ENCODE measurements at places on chromosomes 16 and 17.

DNA sequence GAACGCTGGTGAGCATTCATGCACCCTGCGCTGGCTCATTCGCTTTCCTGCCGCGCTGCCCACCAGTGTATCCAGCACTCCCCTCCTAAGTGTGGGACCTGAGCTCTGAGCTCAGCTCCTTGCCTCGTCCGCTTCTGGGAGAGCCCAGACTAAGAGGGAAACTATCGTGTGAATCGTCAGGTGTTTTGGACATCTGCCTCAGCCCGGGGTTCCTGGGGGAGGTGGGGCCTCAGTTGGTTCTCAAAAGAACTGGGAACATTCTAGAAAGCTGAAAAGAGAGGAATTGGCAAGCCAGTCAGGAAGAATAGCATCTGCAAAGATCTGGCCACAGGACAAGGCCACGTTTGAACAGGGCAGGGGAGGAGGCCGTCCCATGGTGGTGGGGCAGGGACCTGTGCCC lies 205.4 kb upstream of the CIBAR2 start:
- DNase-seq: no peak

DNA sequence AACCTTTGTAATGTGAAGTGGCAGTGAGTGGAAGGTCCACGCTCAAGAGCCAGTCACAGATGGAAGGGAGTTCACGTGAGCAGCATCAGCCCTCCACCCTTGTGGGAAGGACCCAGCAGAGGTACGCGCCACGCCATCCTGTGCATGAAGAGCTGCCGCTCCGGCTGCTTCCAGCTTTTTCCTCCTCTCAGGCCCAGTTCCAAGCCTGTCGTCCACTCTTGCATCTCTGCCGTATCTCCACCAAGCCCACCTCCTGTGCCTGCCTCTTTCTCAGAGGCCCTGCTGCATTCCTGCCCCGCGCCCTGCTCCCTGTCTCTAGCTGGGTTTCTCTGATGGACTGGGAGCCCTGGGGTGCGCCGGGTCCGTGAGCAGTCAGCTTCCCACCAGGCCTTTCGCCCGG lies 10.2 kb downstream of the ZC3H18 start:
- no peak for DNase-seq

GRCh38 chr17:56815711-56816110 lies 18.0 kb downstream of the C17orf67 start:
- no peak for DNase-seq

DNA sequence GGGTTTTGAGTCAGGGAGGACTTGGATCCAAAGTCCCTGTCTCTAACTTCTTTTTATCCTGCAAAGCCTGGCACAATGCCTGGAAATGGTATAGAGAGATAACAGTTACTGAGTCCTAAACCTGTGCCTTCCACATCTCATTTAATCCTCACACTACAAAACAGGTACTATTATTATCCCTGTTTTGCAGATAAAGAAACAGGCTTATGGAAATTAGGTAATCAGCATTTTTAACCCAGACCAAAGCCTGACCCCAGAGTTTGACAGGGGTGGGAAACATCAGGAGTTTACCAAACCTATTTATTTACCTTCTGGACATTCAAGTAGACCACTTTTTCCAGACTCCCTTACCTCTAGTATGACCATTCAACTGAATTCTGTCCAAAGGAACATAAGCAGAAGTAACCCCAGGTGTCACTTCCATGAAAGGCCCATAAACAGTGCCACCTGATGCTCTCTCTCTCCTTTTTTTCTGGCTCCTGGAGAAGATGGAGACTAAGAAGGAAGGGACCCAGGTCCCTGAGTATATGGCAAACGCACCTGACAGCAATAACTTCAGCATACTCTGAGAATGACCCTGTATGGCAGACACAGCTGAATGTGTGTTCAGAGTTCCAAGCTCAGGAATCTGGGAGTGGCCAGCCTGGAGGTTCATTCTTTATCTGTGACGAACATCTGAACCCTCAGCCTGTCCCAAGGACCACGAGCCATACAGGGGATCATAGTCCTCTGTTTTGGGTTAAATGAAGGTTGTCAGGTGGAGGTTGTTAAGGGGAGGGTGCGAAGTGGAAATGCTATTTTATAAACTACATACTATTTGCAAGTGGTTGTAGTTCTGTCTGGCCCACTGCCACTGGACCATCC lies 62.7 kb downstream of the HLF start:
- no peak for DNase-seq

- DNase-seq: no peak
These were observed 348.7 kb upstream of the TNRC6C start for GRCh38 chr17:77609553-77610517.

GRCh38 chr17:48439110-48439850 lies 9.3 kb upstream of the SKAP1 start:
- no peak for DNase-seq

DNA sequence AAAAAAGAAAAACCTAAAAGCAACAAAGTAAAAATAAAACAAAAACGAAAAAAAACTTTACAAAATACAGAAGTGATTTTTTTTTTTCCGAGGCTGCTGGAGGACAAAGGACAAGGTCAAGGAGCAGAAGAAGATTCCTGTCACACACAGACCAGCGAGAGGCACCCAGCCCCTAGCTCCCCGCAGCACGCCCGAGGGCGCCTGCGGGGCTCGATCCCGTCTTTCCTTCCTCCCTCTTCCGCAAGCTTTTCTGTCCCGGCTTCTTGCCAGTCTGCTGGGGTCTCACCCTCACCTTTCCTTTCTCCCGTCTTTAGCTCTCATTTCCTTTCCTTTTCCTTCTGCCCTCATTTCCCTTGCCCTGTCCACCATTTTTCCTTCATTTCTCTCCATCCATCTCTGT lies 66.1 kb upstream of the DNAH17 start:
- DNase-seq: no peak

- DNase-seq: no peak
These were observed 360.3 kb upstream of the KIF2B start for GRCh38 chr17:53462393-53462811.

DNA sequence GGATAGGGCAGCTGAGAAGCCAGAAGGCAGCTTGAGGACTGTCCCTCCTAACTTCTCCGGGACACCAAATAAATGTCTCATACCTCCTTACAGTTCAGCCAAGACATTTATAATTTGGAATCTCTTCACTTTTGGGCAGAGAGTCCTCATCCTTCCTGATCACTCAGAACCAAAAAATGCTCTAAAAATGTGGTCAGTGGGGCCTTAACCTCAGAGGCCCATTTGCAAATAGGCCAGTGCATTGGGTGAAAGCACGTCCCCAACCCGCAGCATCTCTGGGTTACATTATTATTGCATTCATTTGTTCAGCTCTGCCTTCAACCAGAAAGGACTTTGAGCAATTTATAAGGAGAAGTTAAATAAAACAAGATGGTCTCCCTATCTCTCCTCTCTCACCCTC lies 112.4 kb upstream of the IRX3 start:
- DNase-seq: no peak

DNA sequence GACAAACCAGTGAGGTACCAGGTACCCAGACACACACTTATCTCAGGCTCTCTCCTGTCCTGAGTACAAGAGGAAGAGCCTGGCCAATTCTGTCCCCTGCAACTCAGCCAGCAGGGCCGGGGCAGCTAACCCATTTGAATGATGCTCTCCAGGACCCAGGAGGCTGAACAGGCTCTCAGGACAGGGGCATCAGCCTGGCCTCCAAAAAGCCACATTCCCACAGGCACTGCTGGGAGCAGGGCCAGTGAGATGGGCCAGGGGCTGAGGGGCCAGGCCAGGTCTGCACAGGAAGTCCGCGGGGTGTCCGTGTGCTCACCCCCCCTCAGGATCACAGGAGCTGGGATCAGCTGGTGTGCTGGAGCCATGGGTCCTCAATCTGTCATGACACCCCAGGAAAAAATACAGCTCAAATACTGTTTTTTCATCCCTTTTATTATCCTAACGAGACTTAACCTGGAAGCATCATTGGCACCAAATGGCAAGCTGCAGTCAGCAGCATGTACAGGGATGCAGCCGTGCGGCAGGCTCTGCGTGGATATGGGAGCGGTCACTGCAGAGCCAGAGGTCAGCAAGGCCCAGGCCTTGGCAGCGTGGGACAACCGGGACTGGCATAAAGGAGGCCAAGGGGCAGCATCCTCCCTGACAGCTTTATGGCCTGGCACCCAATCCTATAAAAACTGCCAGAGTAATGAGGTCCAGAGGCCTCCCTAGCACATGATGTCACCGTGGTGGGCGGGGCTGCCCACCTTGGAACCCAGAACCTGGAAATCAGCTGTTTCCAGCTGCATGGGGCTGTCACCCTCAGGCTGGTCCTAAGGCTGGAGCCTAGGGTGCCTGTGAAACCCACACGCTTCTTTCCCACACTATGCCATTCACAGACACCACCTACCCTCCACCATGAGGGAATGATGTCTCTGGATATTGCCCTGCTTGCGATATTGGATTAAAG lies 276.7 kb downstream of the C16orf95 start:
- DNase-seq: no peak

- DNase-seq: no peak
These were observed 57.7 kb downstream of the SRL start for GRCh38 chr16:4184038-4184702.

GRCh38 chr17:48717367-48718226 lies 4.7 kb downstream of the PRAC1 start:
- DNase-seq: no peak

DNA sequence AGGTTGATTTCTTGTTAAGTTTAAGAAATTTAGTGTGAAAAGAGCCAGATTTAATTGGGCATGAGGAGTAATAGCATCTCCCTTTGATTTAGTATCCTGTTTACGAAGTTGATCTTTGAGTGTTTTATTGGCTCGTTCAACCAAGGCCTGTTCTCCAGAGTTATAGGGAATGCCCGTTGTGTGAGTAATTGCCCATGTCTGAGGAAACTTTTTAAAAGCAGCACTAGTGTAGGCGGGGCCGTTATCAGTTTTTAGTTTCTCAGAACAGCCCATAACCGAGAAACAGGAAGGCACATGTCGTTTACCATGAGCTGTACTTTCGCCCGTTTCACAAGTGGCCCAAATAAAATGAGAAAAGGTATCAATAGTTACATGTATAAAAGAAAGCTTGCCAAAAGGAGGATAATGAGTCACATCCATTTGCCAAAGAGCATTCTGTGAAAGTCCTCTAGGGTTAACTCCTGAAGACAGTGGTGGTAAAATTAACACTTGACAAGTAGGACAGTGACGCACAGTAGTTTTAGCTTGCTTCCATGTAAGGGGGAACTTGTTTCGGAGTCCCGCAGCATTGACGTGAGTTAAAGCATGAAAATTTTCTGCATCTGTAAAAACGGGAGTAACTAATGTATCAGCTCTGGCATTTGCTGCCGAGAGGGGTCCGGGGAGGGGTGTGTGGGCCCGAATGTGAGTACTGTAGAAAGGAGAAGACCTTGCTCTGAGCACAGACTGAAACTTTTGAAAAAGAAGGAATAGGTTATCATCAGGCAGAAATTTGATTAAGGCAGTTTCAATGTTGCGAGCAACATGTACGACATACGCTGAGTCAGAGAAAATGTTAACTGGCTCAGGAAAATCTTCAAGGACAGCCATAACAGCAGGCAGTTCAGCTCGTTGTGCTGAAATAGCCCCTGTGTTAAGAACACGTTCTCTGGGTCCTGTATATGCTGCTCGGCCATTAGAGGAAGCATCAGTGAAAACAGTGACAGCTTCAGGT lies 18.5 kb upstream of the KCTD5 start:
- no peak for DNase-seq

- DNase-seq: no peak
These were observed 10.3 kb downstream of the KRT9 start for GRCh38 chr17:41561554-41561953.

- DNase-seq: no peak
These were observed 11.1 kb downstream of the NR1D1 start for GRCh38 chr17:40089077-40089895.

DNA sequence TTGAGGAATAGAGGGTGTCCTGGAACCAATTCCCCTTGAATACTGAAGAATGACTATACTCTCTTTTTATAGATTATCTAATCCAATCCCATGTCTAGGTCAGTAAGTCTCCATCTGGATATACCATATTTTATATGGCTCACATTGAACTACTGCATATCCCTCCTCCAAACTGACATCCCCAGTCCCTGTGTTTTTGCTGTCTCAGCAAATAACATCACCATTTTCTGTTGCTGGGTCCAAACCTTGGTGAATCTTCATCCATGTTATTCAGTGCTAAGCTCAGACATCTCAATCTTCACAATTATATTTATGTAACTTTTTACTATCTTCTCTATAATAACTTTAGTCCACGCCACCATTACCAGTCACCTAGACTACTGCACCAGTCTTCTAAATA lies 269.6 kb upstream of the CNTNAP4 start:
- DNase-seq: no peak

DNA sequence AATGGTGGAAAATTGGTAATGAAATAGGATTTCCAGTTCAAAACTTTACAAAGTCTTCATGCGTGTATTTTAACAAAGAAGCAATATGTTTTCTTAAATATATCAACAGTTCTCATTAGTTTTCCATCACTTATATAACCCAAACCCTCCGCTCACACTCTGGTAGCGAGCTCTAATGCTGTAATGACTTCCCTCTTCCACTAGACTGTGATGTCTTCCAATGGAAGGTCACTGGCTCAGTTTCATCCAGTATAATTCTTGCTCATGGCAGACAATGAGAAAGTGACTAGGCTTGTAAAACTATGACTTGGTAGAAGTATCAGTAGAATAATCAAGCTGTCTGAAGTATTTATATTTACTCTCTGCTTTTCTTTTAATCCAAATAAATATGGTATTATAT lies 32.8 kb downstream of the NETO2 start:
- DNase-seq: peak; percentile 63

- DNase-seq: no peak
These were observed 265.0 kb upstream of the FOXF1 start for GRCh38 chr16:86245351-86245750.

DNA sequence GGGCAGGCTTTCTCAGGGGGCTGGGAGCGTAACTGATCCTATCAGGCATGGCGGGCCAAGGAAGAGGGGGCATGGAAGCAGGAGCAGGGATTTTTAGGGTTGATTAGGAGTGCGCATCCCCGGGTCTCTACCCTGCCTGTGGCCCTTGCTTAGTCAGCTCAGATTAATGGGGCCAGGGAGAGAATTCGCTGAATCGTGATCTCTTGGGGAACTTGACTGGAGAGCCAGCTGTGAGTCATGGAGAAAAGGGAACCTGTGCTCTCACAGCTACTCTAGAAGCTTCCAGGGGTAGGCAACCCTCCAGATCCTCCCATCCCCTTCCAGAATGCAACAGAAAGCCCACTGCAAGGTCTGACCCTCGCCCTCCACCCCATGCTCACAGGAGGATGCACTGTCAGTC lies 3.6 kb downstream of the FOXN1 start:
- DNase-seq: no peak

GRCh38 chr16:78705694-78706093 lies 606.2 kb downstream of the WWOX start:
- DNase-seq: no peak

DNA sequence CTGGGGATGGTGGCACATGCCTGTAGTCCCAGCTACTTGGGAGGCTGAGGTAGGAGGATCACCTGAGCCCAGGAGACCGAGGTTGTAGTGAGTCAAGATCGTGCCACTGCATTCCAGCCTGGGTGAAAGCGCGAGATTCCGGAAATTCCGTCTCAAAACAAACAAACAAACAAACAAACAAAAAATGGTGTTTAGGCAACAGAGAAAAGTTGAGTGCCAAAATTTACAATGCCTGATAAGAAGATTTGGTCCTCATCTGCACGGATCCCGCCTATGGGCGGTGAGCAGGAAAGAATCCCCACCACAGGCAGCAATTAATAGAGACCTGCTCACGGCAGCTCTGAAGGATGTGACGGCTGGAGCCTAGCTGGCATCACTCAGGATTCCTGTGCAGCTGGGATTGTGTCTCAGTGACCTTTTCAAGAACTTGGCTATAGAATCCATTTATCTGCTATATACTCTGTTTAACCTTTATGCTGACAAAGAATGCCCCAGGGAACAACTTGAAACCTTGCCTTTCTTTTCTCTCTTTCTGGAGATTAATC lies 14.0 kb upstream of the TEX2 start:
- no peak for DNase-seq

GRCh38 chr17:75271955-75272847 lies 1.2 kb upstream of the MIF4GD start:
- no peak for DNase-seq

Measured in RKO (cell line).